ENCODE measurements at places on chromosomes 2 and 18.

- no peak for DNase-seq
Measured at GRCh38 chr2:201263779-201264178, 3.4 kb downstream of the CASP8 start.

GRCh38 chr2:84132370-84132769, 326.7 kb downstream of the SUCLG1 start:
- no peak for DNase-seq

- no peak for DNase-seq
Measured at GRCh38 chr2:70103531-70104061, 16.3 kb downstream of the PCBP1 start.

DNA sequence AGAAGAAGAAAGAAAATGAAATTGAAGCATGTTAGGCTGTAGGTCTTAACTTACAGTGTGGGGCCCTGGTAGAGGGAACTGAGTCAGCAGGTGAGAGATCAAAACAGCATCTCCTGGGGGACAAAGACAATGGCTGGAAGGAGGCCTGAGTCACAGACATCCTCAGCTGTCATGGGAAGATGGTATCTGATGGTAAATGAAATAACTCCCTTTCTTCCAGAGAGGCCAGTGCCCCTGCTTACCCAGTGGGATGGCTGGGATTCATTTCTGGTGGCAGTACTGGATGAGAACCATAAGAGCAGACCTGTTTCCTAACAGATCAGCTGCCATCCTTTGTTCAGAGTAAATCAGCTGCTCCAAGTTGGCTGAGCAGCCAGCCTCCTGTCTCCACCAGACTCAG, 251.3 kb upstream of the EPAS1 start:
- no peak for DNase-seq
